ENCODE measurements at places on chromosomes 16 and 17. TPM values are rescaled to one million over a fixed set of nuclear protein-coding genes. Genes with fewer than 3 reads are reported as not detected.

SULT1A4 gene
- total RNA-seq, result 17.7 TPM

MRPL27 gene
- total RNA-seq, result 59.8 TPM

TBC1D3G gene
- not detected for total RNA-seq

ATP2A3 gene
- total RNA-seq, result not detected

NUPR1 gene
- 1.4 TPM for total RNA-seq

CES5A gene
- not detected for total RNA-seq

NPIPA8 gene
- not detected for total RNA-seq

CD300A gene
- not detected for total RNA-seq

CA10 gene
- total RNA-seq, result not detected

SHISA6 gene
- total RNA-seq, result not detected

APOH gene
- not detected for total RNA-seq

KRT39 gene
- total RNA-seq, result not detected

ATMIN gene
- 34.0 TPM for total RNA-seq

TAC4 gene
- total RNA-seq, result not detected

TOM1L1 gene
- not detected for total RNA-seq

SLC39A11 gene
- total RNA-seq, result 7.2 TPM

ZSCAN10 gene
- total RNA-seq, result not detected

MRPL28 gene
- 60.3 TPM for total RNA-seq

RHBDL3 gene
- total RNA-seq, result 0.13 TPM

VASN gene
- total RNA-seq, result 0.39 TPM

KRT24 gene
- total RNA-seq, result not detected

CEP20 gene
- 18.0 TPM for total RNA-seq

NPTX1 gene
- 0.13 TPM for total RNA-seq

DLX4 gene
- total RNA-seq, result not detected

KRT25 gene
- total RNA-seq, result not detected

CHD9NB gene
- total RNA-seq, result 0.39 TPM

FOXF1 gene
- total RNA-seq, result 0.26 TPM

DUSP14 gene
- 23.5 TPM for total RNA-seq

CCDC57 gene
- 2.8 TPM for total RNA-seq
